Hematopoietic multipotent progenitor cell (in vitro differentiated cells): ENCODE measurements at places on chromosomes 5 and 9. TPM values are rescaled to one million over a fixed set of nuclear protein-coding genes. Genes with fewer than 3 reads are reported as not detected.

DNA sequence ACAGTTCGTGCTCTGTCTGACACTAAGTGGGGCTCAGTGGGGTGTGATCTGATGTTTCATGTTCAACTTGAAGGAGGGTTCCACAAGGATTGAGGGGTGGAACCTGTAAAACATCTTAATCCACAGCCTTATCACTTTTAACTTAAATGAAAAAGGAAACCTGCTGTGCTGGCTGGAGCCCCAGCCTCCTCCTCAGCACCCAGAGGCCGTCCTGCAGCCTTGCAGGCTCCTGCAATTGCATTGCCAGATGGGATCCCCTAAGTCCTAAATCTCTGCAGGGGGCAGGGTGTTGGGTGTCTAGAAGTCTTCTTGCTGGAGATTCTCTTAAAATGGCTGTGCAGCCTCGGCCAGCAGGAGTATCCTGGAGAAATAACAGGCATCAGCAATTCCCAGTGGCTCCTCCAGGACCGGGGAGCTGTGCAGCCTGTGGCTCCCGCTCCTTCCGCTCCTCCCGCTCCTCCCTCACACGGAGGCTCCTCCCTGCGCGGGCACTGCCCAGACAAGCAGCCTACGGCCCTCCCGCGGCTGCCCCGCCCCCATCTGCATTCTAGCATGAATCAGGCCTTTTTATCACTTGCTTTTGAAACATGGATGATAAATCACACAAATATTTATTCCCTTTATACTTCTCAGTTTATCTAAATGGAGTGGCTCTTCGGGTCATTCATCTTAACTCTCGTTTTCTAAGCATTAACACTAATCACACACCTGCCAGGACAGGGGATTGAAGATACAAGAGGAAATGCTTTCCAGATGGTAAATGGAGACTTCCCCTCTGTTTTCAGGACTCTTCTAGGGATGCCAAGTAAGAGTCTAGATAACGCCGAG, 131.0 kb downstream of the ADAMTS16 start:
- DNase-seq: no peak

DNA sequence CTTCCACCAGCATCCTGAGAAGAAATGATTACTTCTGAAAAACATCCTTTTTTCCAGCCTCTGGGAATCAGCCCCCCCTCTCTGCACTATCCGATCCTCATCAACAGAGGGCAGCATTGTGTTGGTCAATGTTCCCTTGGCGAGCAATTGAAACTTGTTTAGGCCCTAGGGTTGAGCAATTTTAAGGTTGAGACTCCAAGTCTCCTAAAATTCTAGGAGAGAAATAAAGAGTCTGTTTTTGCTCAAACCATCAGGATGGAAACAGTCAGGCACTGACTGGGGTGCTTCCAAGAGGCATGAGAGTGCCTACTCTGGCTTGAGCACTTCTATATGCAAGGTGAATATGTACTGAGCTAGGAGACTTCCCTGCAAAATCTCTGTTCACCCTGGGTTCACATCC, 12.4 kb upstream of the CYFIP2 start:
- peak; percentile 55 for DNase-seq

DNA sequence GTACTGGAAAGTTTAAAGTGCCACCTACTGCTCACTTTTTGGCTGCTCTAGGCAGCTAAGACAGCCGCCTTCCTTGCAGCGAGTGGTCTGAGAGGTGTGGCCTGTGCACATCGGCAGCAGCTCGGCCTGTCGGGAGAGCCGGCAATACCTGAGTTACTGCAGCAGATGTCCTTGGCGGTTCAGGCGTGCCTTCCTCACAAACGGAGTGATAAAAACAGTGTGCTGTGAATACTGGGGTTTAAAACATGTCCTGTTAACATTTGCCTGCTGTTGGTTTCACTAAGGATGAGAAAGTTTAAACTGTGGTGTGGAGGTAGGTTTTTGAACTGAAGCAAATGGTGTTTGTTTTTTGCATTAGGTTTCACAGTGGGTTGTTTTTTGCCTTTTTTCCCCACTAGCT, 12.9 kb downstream of the TRAF2 start:
- DNase-seq: no peak

GRCh38 chr5:176778921-176779465, 31.4 kb upstream of the UNC5A start:
- no peak for DNase-seq

- no peak for DNase-seq
Measured at GRCh38 chr9:581673-582497, 259.6 kb upstream of the DMRT1 start.

GRCh38 chr5:155878991-155879575, 447.9 kb upstream of the SGCD start:
- DNase-seq: no peak

- DNase-seq: no peak
Measured at GRCh38 chr9:75071530-75072122, 16.3 kb downstream of the NMRK1 start.

GRCh38 chr9:70020991-70021571, 22.6 kb upstream of the MAMDC2 start:
- DNase-seq: no peak

DNA sequence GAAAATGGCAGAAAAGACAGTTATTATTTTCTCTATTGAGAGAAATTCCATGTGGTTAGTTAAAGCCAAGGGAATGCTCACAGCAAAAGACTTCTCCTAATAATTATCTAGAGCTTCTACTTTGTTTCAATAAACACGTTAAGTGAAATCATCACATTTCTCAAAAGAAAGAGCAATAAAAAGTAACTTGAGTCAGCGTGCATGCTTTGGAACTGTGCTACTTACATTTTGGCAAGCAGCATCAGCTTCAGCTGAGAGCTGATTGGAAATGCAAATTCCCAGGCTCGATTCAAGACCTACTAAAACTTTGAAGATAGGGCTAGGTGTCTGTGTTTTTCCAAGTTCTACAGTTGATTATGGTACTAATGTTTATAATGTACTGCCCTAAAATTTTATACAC, 132.1 kb downstream of the CDH18 start:
- DNase-seq: no peak

GRCh38 chr9:99463131-99463530, 241.0 kb downstream of the SEC61B start:
- DNase-seq: no peak

DNA sequence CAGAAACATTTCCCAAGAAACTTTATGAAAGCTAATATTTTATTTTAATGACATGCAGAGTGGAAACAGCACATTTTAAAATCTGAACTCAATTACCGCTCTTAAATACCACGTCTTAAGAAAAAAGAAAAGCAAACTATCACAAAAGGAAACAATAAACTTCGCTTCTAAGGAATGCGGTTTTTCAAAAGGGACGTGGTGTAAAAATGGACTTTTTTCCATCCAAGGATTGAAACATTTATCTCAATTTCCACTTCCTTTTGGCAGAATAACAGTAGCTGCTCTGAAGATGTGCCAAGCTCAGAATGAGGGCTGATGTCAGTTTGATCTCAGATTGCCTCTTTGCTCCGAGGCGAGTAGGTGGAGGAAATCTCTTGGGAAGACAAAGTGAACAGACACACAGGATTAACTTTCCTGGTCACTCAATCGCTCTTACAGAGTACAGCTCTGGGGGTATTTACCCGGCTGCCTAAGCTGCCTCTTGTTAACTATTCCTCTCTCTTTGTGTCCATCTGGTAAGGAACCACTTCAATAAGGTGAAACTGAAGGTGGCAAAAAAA, 158.5 kb downstream of the TRPM6 start:
- no peak for DNase-seq

DNA sequence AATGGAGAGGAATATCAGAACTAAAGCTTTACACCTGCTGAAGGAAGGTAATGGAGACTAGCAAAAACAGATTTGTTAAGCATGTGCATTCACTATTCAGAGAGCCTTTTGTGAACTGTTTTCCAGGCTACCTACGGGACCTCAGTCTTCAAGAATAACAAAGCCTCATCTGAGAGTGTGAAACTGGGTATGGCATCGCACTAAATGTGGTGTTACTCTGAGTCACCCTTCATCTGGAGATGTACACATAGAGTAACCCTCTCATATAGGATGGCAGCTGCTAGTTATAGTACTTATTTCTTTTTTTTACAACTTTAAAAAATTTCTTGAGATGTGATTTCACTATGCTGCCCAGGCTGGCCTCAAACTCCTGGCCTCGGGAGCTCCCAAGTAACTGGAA, 306.8 kb downstream of the ZNF608 start:
- no peak for DNase-seq

DNA sequence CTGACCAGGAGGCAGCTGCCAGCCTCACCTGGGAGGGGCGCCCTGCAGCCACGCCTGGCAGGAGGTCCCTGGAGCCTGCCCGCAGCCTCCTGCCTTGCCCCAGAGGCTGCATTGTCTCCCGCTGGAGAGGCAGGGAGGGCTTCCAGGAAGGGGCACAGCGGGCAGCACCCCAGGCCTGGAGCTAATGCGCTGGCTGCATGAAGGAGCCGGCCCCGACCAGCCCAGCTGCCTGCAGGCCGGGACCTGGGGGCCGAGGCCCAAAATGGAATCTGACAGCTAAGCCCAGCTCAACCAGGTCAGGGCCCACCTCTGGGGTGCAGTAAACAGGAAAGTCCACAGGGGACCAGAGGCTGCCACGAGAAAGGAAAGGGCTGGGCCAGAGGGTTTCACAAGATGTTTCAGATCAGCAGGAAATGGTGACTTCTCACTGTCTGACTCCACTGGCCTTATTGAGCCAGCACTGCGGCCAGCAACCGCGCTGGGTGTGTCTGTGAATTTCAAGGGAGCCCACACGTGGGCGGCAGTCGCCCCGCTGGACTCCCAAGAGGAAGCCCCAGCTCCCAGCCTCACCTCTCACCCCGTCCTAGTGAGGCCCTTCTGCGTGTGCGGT, 18.6 kb upstream of the NOTCH1 start:
- no peak for DNase-seq

GRCh38 chr5:133761632-133762031, 149.3 kb upstream of the FSTL4 start:
- DNase-seq: no peak

- peak; percentile 74 for DNase-seq
Measured at GRCh38 chr9:105245029-105245890, 809 bp downstream of the SLC44A1 start.

DNA sequence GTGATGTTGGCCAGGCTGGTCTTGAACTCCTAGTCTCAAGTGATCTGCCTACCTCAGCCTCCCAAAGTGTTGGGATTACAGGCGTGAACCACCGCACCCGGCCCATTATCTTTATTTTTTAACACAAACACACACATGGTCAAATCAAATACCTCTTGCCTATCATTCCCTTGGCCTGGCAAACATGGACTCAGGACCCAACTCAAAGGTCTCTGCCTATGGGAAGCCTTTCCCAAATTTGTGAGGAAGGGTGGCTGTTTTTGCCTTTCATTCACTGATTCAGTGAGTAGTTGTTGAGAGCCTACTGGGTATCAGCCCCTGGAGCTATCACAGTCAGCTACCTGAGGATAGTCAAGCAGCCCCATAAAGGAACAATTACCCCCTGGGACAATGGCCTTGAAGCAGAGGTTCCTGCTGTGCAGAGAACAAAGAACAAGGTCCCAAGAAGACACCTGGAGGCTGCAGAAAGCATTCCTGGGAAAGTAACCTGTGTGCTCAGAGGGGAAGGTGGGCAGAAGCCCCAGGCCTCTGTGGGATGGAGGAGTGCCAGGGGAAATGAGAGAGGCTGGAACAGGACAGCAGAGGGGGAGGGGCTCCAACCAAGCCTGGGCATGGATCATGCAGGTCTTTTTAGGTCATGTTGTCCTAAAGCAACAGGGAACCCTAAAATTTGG, 126.4 kb downstream of the CRB2 start:
- DNase-seq: no peak

DNA sequence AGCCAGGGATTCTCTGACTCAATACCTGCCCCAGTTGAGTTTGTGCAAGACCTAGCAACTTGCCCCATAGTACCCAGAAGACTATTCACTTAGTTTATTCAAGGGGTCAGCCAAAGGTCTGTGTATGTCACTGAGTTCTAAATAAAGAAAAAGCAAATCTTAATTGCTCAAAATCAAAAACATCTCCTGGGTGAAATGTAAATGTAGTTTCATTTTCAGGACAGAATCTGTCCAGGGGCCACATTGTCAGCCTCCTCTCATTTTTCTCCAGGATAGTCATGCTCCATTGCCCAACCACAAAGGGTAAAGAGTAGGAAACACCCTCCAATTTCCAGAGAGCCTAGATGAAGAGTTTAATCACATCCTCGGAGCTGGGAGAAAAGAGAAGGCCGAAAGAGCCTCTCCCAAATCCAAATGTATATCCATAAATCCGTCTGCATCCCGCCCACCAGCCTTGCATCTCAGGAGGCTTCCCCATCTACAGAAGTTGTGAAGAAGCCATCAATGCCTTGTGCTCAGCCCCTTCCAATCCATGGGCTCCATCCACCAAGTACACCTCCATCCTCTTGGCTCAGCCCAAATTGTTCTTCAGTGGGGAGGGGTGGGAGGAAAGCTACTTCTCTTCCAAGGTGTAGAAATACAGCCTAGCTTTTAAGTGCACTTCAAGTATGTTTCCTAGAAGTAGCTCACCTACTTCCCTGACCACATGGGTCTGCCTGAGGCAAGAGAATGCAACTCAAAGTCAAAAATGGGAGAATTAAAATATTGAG, 26.9 kb downstream of the ADAM19 start:
- no peak for DNase-seq

DNA sequence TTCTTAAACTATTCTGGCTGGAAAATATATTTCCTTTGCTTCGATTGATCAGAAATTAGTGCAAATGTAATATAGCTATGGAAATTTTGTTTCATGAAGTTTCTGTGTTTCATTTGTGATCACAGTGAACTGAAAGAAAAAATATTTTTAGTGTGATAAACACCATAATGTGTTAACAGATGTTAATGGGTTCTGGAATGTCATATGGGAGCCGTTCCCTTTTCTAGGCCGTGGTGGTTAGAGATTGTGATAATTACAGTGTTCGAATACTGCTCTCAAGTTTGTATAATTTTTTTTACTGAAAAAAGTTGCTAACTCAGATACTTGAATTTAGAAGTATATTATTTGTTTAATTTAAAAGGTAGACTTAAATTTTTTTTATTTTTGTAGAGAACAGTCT, 19.3 kb downstream of the GAPVD1 start:
- no peak for DNase-seq

DBH gene
- not detected for total RNA-seq

QRFP gene
- total RNA-seq: under 0.01 TPM

IRX1 gene
- 0.81 TPM for total RNA-seq

MLLT3 gene
- total RNA-seq: 84.6 TPM

FOXD4L5 gene
- under 0.01 TPM for total RNA-seq

NMUR2 gene
- total RNA-seq: not detected

SLIT3 gene
- under 0.01 TPM for total RNA-seq

CD274 gene
- 0.27 TPM for total RNA-seq
